H54 (cell line): ENCODE measurements at places on chromosomes 16 and 17.

DNA sequence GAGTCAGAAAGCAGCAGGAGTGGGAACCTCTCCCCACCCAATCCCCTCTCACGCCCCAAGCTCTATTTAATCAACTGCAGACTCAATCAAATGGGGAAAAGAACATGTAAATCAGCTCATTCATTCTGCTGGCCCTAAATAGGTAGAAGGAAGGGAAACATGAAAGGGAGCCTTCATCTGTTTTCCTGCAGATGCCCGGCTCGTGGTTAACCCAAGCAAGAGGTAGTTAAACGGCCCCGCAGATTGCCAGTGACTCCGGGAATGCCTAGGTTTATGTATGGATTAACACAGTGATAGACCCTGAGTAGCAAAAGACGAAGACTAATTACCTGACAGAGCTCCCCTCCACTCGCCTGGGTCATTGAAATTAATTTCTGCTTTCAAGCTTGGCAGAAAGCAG lies 542.0 kb downstream of the WWOX start:
- no peak for DNase-seq

DNA sequence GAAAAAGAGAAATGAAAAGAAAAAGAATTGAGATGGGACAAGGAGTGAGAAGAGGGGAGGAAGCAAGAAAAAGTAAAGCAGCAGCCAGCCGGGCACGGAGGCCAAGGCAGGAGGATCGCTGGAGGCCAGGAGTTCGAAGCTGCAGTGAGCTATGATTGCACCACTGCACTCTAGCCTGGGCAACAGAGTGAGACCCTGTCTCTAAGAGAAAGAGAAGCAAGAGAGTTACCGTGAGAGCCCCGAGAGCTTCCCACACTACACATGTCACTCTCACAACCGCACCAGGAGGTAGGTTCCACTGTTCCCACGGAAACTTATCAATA lies 18.8 kb upstream of the LITAF start:
- DNase-seq: no peak

DNA sequence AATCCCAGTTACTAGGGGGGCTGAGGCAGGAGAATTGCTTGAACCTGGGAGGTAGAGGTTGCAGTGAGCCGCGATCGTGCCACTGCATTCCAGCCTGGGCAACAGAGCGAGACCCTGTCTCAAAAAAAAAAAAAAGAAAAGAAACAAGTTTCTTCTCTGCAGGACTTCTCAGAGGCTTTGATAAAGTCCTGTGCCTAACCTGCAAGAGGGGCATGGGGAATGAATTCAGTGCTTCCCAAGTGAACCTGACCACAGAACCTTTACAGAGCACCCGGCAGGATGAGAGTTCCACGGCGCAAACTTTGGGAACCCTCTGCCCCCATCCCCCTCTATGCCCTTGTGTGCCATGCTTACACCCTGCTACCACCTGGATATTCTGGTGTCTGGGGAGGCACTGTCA lies 17.9 kb downstream of the ITGB4 start:
- DNase-seq: no peak

DNA sequence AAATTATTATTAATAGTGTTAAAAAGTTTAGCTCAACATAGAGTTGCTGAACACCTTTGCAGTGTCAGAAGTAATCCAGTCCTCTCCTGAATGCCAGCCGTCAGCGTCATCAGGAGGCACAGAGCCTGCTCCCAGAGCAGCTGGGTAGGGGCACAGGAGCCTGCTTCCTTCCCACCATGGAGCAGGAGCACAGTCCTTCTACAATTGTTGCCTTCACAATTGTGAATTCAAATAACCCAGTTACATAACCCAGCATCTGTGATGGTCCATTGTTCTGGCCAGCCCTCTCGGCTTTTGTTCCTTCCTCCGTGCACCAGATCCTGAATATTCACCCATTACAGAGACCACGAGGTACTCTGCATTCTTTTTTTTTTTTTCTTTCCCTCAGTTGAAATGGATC lies 393.9 kb upstream of the MAF start:
- DNase-seq: no peak

GRCh38 chr17:27463235-27463677 lies 7.0 kb downstream of the KSR1 start:
- DNase-seq: no peak

DNA sequence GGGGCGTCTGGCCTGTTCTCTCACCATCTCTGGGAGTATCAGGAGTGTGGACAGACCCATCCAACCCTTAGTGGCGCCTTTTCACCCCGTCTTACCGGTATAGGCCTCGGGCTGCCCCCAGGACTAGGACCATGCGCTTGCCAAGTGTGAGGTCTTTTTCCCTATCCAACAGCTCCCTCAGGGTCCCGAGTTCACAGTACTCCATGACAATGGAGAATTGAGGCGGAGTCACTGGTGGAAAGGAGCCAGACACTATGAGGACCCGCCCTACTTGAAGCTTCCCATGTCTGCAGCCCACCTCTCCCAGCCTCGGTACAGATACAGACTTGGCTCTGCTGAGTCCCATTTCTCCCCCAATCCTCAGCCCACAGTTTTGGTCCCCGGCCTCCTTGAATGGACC lies 15.9 kb upstream of the RFWD3 start:
- no peak for DNase-seq

- DNase-seq: no peak
Measured at GRCh38 chr16:56121156-56121500, 70.2 kb upstream of the GNAO1 start.

GRCh38 chr17:32287804-32288511 lies 22.3 kb downstream of the RHBDL3 start:
- no peak for DNase-seq

GRCh38 chr16:67847064-67847861 lies at the start of gene CENPT:
Gene CENPT (minus strand): TSS chr16:67847693. CDS start chr16:67833859, 13,834 bp downstream.
- peak; percentile 75 for DNase-seq

- DNase-seq: peak; percentile 26
Measured at GRCh38 chr17:79338604-79339003, 264.0 kb downstream of the ENGASE start.

DNA sequence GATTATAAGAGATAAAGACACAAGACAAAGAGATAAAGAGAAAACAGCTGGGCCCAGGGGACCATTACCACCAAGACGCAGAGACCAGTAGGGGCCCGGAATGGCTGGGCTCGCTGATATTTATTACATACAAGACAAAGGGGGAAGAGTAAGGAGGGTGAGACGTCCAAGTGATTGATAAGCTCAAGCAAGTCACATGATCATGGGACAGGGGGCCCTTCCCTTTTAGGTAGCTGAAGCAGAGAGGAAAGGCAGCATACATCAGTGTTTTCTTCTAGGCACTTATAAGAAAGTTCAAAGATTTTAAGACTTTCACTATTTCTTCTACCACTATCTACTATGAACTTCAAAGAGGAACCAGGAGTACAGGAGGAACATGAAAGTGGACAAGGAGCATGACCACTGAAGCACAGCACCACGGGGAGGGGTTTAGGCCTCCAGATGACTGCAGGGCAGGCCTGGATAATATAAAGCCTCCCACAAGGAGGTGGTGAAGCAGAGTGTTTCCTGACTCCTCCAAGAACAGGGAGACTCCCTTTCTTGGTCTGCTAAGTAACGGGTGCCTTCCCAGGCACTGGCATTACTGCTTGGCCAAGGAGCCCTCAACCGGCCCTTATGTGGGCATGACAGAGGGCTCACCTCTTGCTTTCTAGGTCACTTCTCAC lies 63.9 kb upstream of the ARL4D start:
- no peak for DNase-seq

DNA sequence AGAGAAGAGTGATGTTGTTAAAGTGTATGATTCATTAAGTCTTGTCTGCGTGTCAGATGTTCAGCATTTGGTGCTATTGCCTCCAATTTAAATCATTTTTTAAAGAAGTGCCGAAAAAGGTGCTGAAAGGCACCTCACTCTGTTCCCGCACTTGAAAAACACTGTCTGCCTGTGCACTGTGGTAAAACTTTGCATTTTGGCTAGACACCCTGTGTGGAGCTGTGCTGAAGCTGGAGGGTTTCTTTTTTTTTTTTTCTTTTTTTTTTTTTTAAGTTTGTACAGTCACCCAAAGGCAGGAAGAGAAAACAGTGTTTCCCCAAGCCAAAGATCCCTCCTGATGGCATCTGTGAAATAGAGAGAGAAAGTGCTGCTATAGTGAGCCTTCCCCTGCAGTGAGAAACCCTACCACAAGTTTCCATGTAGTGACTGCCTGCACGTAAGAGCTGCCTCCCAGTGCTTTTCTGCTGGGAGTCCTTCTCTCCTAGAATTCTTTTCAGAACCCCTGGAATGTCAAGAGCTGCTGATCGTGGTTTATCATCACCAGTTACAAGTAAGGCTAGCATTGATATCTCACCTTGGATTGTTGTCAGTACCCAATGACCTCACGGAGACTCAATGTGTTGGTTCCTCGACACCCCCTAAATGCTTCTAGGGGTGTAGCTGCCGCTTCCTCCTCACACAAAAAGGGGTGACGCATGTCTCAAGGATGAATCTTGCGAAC lies 116.0 kb upstream of the SOX9 start:
- no peak for DNase-seq

DNA sequence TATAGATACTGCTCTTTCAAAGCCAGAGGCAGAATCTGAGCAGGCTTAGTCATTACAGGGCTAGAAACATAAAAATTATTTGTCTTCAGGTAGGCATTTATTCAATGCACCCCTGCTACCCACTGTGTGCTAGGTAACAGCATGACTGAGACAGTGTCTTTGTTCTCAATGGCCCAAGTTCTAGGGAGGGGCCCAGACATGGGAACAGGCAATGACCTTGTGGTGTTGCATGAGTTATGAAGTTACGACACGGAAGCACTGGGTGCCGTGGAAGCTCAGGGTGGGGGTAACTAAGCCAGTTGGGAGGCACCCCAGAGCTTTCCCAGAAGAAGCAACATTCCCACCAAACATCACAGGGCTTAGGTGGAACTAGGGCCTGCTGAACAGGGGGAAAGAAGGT lies 87.0 kb downstream of the CPPED1 start:
- DNase-seq: no peak

DNA sequence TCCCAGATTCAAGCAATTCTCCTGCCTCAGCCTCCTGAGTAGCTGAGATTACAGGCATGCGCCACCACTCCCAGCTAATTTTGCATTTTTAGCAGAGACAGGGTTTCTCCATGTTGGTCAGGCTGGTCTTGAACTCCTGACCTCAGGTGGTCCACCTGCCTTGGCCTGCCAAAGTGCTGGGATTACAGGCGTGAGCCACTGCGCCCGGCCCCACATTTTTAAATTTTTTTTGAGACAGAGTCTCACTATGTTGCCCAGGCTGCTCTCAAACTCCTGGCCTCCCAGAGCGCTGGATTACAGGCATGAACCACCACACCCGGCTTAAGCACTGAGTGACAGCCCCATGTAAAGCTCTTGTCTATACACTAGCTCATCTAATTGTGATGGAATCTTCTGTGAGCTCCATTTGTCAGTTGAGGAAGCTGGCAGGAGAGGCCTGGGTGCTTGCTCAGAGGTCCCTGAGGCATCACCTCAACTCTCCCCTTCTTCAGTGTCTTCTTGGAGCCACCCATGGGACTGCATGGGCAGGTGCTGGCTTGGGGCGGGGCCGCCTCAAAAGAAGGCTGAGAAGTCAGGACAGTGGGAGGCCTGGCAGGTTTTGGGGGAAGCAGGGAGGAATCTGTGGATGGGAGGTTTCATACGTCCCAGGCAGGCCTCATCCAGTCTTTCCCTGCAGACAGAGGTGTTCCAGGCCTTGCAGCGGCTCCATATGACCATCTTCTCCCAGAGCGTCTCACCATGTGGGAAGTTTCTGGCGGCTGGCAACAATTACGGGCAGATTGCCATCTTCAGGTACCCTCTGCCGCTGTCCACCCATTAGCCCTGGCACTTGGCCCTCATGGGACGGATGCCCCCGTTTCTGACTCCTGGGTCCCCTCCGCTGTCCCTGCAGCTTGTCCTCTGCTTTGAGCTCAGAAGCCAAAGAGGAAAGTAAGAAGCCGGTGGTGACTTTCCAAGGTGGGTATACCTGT lies 1.5 kb downstream of the THOC6 start:
- DNase-seq: no peak

DNA sequence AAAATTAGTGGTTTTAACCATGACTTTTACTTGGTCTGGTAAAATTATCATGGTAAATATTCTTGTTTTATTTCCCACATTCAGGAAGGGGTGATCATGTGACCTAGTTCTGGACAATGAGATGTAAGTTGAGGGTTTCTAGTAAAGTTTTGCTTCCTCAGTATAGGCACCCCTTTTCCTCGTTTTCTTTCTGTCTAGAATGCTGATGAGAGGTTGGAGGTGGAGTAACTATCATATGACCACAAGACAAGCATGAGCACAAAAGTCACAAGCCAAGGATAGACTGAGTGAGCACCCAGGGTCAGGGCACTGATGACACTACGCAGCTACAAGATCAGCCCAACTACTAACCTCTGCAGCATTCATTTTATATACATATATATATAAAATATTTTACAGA lies 53.9 kb downstream of the MYO1D start:
- no peak for DNase-seq

- no peak for DNase-seq
Measured at GRCh38 chr17:71500761-71501555, 619.9 kb upstream of the SOX9 start.

- no peak for DNase-seq
Measured at GRCh38 chr17:59762049-59762823, 54.8 kb downstream of the VMP1 start.

- no peak for DNase-seq
Measured at GRCh38 chr17:13176436-13176835, 158.6 kb upstream of the ELAC2 start.

DNA sequence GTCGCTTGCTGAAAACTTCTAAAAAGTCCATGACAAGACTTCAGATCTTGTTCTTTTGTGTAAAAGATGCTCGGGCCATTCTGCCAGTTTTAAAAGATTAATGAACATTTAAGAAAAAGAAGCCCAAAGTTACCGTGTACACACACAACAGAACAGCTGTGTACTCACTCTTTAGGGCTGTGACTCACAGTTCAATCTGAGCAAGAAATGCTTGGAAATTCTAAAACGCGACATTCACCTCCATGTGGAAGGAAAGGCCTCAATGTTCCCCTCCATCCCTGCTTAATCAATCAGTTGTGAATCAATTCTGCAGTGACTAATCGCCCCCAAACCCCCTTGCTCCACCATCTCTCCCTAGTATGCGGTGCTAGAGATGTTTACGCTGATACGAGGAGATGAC lies 609.9 kb upstream of the SALL1 start:
- no peak for DNase-seq

DNA sequence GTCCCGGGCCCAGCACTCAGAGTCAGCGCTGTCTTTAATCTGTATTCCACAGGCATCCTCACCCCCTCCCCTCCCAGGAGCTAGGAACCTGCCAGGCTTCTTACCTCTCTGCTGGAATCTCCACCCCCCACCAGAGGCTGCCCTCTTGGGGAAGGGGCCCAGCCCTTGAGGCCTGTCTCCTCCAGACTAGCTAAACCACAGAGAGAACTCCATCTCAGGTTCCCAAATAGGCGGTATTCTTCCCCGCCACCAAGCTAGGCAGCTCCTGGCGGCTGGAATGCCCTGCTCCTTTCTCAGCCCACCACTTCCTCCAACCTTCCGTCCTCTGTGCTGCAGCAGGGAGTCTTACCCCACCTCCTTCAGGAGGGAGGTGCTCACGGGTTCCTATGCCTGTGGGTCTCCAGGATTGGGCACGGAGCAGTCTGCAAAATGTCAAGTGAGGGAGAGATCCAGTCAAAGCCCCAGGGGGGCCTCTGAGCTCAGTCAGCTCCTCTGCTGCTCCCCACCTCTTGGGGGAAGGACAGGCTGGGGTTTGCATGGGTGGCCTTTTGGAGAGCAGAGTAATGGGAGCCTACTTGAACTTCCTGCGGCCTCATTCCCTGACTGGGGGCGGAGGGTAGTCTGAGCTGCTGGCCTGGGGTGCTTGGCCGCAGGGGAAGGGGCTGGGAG lies 55.7 kb downstream of the SREBF1 start:
- peak; percentile 88 for DNase-seq
